ENCODE measurements at places on chromosomes 5 and 9.

- no peak for DNase-seq
These were observed 75.1 kb upstream of the PANK3 start for GRCh38 chr5:168654211-168654721.

DNA sequence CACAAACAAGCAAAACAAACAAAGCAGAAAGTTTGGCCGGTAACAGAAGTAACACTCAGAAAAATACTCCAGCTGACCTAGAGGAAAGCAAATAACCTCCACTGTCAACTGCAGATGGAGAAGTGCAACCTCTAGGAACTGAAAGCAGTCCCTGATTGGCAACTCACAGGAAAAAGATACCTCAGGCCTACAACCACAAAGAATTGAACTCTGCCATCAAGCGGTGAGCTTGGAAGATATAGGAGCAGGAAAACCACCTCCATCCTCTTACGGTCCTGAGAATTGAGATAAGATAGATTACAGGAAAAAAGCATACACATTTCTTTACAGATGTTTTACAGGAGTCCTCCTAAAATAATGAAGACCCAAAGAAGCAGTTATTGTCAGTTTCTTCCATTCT is 184.5 kb downstream of the PDZD2 start:
- peak; percentile 61 for DNase-seq

GRCh38 chr9:2574203-2574602 is 47.4 kb upstream of the VLDLR start:
- no peak for DNase-seq

- DNase-seq, result no peak
These were observed 38.9 kb downstream of the TPPP start for GRCh38 chr5:654071-654778.

DNA sequence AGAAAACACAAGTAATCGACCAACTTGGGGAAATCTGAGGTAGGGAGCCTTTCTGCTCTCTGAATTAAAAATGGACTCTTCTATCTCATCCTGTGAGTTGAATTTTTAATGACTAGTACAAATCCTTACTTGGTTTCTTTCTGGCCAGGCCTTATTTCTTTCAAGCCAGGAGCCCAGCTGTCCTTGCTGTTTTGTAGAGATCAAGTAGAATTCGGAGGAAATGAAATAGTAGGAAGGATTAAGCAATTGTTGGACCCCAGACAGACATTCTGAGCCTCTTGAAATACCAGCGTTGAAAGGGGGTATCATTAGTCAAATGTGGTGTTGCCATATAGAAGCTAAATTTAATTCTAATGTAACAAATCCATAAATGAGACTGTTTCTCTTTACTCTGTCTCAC is 53.7 kb upstream of the SMIM15 start:
- no peak for DNase-seq

DNA sequence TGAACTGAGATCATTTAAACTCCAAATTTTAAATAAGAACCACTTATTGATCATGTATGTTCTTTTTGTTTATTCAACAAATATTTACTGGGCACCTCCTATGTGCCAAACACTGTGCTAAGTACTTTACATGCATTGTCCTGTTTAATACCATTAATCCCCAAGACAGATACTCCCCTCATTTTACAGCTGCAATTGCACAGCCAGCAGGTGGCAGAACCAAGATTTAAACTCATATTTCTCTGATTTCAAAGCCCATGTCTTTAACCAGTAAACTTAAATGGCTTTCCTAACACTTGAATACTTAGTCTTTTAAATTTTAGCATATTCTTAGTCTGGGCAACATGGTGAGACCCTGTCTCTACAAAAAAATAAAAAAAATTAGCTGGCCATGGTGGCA is 43.4 kb upstream of the KIAA1958 start:
- peak; percentile 57 for DNase-seq
